ENCODE measurements at places on chromosomes 7 and 10. TPM values are rescaled to one million over a fixed set of nuclear protein-coding genes. Genes with fewer than 3 reads are reported as not detected.

DNA sequence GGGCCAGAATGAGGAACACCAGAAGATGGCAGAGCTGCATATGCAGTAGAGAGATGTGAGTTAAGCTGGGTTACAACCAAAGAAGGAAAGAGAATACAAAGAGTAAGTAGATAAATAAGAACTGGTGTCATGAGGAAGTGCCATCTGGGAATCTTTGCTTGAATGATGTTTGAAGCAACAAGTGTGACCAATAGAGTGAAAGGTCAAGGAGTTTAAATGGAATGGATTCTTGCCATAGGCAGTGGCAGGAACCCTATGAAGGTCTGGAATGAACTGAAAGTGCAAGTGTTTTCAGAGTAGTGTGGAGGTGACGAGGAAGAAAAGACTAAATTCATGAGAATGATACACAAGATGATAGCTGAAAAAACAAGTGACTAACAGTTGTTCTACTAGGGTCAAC is 21.6 kb downstream of the MEST start:
- DNase-seq, result no peak
- no peak overlapping the region for H3K27ac ChIP-seq
- no peaks in the 10 kb centered on the region for H3K27me3 ChIP-seq
- H3K4me3 ChIP-seq, result no peak overlapping the region
- H3K36me3 ChIP-seq, result peaks cover 5% of the 10 kb centered on the region

- no peaks in the 10 kb centered on the region for H3K4me1 ChIP-seq
- no peaks in the 10 kb centered on the region for H3K27me3 ChIP-seq
Observed at GRCh38 chr10:19592276-19592675, 224.0 kb upstream of the PLXDC2 start.

- H3K4me3 ChIP-seq, result no peak overlapping the region
- no peak for DNase-seq
- no peaks in the 10 kb centered on the region for H3K36me3 ChIP-seq
- H3K27me3 ChIP-seq, result peaks cover 53% of the 10 kb centered on the region
- no peak overlapping the region for H3K27ac ChIP-seq
Observed at GRCh38 chr7:4884164-4884563, 648 bp upstream of the RADIL start.

DNA sequence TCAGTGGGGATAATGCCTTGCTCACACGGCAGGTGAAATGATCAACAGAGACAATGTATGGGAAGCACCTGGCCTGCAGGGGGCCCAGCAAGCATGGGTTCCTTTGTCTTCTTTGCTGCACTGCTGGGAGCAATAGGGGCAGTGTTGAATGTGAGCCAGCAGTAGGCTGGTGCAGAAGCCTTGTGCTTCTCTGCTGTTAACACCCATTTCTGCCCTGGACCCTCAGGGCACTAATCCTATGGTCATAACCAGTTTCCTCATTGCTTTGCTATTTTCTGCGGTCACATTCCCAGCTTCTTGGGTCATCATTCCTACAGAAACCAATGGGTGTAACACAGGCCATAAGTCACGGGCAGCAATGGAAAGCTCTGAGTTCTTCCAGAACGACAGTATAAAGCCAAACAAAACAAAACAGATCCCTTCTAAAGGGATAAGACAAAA is 10.9 kb upstream of the LGI1 start:
- peaks cover 7% of the 10 kb centered on the region for H3K4me1 ChIP-seq
- H3K36me3 ChIP-seq, result no peaks in the 10 kb centered on the region
- H3K27ac ChIP-seq, result no peak overlapping the region
- no peak for DNase-seq

DNA sequence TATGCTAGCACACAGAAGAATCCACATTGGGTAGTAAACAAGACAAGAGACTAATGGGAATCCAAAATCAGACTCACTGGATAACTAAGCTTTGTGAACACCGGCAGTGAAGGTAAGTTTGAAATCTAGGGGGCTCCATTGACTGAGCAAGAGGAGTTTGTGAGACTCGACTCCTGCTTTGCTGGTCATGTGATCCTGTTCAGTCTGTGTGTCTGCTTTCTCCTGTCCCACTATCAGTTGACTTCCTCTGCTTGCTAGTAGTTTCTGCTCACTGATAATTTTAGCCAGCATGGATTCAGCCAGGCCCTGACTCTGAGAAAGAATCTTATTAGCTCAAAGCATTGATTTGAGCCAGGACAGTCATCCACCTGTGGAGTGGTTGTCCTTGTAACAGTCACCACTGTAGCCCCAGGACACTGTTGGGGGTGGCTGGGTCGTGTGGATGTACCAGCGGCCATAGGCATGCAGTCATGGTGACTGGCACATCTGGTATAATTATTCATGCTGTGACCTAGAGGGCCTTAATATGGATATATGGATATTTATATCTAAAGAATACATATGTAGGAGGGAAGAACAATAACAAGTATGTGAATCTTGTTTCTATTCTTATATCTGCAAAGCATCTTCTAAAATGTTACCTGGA is 44.4 kb downstream of the DNAH11 start:
- no peaks in the 10 kb centered on the region for H3K27me3 ChIP-seq
- no peak overlapping the region for H3K4me3 ChIP-seq
- H3K27ac ChIP-seq, result no peak overlapping the region

The PLAC9 gene
- 8.0 TPM for polyA plus RNA-seq
